SK-N-DZ (cell line): ENCODE measurements at places on chromosomes 5 and 9.

- DNase-seq = peak; percentile 69
Observed at GRCh38 chr5:160434022-160434531, 12.4 kb downstream of the PTTG1 start.

DNA sequence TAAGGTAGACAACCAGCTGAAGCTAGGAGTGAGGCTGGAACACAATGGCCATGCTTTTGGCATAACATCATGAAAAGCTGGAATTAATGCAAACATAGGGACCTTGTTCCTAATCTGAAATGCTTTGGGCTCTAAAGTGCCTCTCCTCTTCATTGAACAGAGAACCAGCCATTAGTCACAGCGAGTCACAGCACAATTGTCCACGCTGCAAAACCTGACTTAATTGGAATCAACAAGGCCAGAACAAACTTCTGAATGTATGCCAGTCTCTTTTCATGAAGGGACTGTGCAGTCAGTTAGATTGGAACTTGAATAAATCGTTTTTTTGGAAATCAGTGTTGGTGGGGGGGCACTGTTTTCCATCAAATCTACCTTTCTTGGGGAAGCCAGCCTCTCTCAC, 96.5 kb downstream of the JAKMIP2 start:
- DNase-seq = no peak

GRCh38 chr5:142072488-142072887, 36.1 kb upstream of the NDFIP1 start:
- DNase-seq = no peak

DNA sequence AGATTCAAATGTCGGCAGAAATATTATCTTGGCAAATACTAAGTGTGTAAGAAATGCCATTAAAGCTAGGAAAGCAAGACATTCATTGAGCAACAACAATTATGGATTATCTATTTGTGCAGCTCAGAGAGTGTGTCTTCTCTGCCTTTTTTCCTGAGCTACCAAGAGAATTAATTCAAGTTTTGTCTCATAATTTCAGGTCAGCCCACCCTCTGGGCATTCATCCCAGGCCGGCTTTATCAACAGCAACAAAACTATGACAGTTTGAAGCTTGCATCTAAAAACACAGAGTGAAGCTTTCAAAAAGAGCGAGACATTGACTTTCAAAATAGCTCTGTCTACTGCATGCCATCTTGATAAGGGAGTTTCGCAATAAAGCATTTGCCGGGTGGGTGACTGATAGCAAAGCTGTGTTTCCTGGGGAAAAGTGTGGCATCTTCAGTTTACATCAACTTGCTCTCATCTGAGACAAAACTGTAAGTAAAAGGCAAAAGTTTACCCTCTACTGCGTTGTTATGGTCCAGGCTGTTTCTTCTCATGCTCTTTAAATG, 182.4 kb downstream of the IRX1 start:
- DNase-seq = no peak

GRCh38 chr5:159345336-159345735, 15.0 kb upstream of the IL12B start:
- DNase-seq = no peak

GRCh38 chr5:161530700-161531099, 15.8 kb downstream of the GABRB2 start:
- no peak for DNase-seq

- no peak for DNase-seq
Observed at GRCh38 chr9:114114364-114114763, 15.3 kb upstream of the KIF12 start.

DNA sequence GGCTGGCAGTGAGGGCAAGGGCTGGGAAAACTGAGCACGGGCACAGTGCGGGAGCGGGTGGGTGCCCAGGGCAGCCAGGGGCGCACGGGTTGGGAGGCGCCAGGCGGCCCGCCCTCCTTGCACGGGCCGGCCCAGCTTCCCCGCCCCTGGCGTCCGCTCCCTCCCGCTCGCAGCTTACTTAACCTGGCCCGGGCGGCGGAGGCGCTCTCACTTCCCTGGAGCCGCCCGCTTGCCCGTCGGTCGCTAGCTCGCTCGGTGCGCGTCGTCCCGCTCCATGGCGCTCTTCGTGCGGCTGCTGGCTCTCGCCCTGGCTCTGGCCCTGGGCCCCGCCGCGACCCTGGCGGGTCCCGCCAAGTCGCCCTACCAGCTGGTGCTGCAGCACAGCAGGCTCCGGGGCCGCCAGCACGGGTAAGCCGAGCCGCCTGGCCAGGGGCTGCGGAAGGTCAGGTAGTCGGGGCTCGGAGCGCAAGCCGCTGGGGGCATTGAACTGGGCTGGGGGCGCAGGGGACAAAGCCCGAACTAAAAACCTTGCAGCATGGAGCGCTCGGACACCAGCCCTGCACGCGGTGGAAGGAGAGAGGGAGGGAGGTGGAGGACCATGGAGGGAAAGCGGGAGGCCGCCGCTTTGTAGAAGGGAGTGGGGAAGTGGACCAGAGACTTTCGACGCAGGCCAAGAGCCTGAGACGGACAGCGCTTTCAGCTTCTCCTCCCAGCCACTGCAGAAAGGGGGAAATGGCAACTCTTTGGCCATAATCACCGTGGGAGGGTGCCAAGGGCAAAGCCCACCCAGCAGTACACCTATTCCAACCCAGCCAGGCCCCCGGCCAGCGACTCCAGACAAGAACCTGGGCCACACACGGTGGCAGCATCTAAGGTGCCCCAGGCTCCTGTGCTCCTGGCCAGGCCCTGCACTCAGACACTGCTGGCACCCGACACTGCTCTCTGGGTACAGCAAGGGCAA, at the start of gene TGFBI:
Gene TGFBI, plus strand, starts transcription at position 207 of the 961 bp plus-strand sequence. Its CDS starts 68 bp downstream, at position 275.
- DNase-seq = no peak

DNA sequence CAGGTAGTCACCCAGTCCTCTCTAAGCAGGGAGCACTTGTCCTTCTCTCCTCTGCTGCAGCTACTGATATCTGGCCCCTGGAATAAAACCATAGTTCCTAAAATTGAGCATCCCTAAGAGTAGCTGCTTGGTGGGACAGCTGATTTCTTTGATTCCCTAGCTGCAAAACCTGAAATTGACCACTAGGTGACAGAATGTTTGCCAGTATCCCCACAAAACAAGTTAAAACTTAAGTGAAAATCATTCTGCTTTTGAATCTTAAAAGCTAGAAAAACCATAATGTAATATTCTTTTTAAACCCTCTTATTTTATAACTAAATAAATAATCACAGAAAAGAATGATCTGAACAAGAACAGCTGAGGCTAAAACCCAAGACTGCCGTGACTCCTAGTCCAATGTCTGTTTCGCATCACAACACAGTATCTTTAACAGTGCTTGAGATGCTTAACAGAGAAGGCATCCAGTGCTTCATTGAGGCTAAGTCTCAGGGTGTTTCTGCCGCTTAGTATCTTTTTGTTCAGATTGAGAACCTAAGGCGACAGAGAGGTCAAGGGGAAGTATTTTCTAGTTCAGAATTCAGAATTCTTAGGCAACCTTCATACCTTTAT, 24.4 kb upstream of the TAL2 start:
- no peak for DNase-seq

GRCh38 chr5:151642472-151643140, 44.1 kb downstream of the SPARC start:
- no peak for DNase-seq

GRCh38 chr9:90827181-90827871, 25.7 kb downstream of the SYK start:
- no peak for DNase-seq

DNA sequence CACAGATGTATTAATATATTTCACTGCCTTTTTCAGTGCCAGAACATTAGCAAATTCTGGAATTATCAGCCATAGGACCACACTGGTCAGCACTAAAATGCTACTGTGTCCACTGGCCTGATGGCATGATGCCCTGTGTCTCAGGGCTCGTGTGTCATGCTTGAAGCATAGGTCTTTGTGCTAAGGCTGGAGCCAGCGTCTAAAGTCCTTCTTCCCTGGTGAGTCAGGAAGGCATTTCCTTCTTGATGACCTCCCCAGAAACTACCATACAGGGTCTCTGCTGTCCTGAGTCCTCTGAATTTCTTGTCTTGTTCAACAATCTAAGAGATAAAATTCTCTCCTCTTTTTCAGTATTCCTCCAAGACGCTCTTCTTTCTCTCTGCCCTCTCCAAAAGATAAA, 489.9 kb downstream of the PSAT1 start:
- no peak for DNase-seq

DNA sequence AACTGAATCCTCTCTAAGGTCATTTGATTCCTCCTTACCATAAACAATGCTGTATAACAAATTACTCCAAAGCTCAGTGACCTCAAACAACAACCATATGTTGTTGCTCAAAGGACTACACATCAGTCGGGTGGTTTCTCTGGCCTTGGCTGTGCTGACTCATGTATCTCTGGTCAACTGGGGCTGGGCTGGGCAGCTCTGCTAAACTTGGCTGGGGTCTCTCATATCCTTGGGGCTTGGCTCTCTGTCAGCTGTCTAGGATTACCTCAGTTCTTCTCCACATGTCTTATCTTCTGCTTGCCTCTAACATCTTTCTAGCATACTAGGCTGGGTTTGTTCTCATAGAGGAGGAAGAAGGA, 86.4 kb downstream of the GALNT10 start:
- DNase-seq = no peak

GRCh38 chr5:39218482-39219402, 621 bp downstream of the FYB1 start:
- DNase-seq = no peak

GRCh38 chr9:36486329-36486932, 86.3 kb upstream of the MELK start:
- no peak for DNase-seq
